ELR (cell line): ENCODE measurements at places on chromosomes 16 and 17.

- peak; percentile 17 for DNase-seq
Observed at GRCh38 chr16:58197314-58198012, 443 bp downstream of the CSNK2A2 start.

GRCh38 chr17:78962345-78962983, 17.3 kb downstream of the LGALS3BP start:
- DNase-seq = peak; percentile 88

DNA sequence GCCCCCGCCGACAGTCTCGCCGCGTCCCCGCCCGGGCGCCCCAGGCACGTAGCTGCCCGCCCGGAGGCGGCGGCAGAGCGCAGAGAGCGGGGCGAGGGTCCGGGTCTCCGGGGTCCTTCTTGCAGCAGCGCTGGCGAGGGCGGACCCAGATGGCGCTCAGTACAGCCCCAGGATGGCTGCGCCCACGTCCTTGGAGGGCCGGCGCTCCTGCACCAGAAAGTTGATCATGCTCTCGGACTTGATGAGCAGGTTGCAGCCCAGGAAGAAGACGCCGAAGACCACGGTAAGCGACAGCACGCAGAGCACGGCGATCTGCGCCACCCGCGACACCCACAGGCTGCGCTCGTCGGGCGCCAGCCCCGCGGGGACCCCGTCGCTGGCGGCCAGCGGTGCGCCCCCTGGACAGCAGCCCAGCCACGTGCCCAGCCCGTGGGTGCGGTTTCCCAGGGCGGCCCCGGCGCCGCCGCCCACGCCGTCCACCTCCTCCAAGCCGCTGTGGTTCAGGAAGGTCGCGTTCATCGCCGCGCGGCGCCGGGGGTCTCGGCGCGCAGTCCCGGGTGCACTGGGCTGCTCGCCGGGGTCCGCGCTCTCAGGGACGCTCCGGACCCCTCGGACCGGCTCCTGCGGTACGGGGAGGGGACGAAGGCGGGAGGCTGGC, 435 bp downstream of the RPRML start:
- peak; percentile 22 for DNase-seq

DNA sequence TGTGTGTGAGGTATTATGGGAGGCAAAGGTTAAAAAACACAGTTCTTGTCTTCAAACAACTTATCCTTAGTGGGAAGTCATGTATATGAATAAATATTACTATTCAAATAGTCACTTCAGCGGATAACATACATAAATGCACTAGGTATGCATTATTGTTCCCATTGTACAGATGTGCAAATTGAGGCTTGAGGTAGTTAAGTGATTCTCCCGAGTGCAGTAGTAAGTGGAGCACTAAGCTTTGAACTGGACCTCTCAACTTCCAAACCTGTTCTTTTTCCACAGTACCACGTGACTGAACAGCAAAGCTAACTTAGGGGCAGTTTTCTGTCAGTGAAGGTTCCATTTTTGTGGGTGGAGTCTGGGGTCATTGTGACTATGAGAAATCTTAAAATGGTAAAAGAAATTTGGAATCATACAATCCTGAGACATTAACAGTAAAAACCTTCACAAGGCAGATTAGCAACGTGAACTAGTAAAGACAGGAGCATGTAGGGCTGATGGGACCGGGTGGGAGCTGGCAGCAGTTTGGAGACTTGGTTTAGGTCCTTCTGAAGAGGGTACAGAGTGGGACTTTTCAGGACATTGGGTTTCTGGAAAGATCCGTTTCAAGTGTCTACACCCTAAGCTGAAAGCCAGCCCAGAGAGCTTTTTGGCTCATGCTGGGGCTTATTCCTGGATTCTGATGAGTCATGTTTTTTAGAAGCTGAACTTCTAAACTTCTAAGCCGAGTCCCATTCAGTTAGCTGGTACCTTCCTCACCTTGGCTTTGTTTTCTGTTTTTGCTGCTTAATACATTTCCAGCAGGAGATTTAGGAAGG, 204.9 kb downstream of the PRKCA start:
- peak; percentile 81 for DNase-seq

DNA sequence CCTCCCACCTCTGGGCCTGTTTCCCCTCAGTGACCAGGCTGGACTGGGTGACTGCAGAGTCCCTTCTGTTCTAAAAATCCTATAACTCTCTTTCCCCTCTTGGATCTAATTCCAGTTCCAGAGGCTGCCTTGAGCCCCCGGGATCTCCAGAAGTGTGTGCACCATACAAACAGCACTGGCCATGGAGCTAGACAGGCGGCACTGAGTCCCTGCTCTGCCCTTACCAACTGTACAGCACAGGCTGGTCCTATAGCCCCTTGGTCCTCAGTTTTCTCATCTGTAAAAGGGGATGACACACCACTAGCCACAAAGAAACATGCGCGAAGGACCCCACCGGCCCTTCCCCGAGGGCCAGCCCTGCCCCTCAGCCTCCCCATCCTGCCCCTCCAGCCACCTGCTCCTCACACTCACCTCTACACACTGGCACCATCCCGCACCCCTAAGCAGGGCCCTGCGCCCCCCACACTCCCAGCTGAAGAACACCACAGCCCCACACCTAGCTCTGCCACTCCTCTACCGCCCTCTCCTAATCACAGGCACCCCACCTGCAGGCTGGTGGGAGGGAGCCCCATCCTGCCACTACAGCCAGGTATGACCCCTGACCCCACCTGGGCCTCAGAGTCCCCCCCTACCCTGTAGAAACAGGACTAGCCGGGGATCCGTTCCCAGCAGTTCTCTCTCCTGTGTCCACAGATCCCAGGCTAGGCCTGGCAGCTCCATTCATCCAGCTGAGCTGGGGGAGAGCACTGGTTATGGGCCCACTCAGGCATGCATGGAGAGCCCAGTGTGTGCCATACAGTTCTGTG, 913 bp upstream of the KRT16 start:
- DNase-seq = no peak

DNA sequence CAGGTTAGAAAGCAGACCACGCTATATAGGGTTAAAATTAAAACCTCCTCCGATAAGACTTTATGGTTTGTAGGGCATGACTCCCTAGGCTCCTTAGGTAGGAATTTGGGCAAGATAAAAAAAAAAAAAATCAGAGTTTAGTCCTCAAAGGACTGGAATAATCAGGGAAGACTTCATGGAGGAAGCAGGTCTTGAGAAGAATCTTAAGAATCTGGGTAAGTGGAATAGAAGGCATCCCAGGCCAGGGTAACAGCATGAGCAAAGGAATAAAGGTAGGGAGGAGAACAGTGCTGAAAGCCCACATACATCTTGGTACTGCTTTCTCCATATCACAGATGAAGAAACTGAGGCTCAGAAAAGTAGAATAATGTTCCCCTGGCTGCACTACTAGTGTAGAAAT, 15.4 kb downstream of the SLC46A1 start:
- DNase-seq = no peak

DNA sequence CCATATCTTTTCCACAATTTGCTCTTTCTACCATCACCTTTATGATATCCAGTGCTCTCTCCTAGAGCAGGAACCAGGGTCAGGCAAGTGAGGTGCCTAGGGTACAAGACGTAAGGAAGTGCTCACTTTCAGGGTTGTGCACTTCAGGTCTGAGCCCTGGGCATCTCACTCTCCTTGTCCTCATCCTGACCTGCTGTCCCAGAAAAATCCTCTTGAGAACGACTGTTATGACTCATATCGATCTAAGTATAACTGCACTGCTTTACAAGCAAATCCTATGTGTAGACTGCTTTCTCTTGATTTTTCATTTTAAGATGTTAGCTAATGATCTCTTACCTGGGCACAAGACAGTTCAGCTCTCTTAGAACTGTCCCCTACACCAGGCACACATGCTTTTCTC, 100.1 kb downstream of the TMEM100 start:
- no peak for DNase-seq

- peak; percentile 83 for DNase-seq
Observed at GRCh38 chr16:57834936-57835335, 32.6 kb upstream of the KIFC3 start.

- peak; percentile 14 for DNase-seq
Observed at GRCh38 chr17:32443827-32444300, 446 bp upstream of the PSMD11 start.

- DNase-seq = no peak
Observed at GRCh38 chr17:15232517-15232915, 32.6 kb downstream of the PMP22 start.

DNA sequence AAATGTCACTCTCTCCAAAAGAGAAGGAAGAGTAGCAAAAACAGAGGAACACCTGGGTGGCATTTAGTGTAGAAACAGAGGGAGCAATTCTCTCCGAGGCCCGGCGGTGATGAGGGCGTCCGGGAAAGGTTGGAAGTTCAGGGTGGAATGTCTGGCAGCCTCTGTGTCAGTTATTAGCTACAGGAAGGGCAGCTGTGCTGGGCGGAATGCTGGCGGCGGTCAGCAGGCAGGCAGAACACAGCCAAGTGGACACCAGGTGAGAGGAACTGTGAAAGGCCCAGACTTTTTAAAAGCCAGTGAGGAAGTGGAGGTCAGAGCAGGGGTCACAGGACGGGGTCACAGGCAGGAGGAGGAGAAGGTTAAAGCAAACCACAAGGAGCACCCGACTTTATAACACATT, 238.1 kb downstream of the NTN1 start:
- no peak for DNase-seq

DNA sequence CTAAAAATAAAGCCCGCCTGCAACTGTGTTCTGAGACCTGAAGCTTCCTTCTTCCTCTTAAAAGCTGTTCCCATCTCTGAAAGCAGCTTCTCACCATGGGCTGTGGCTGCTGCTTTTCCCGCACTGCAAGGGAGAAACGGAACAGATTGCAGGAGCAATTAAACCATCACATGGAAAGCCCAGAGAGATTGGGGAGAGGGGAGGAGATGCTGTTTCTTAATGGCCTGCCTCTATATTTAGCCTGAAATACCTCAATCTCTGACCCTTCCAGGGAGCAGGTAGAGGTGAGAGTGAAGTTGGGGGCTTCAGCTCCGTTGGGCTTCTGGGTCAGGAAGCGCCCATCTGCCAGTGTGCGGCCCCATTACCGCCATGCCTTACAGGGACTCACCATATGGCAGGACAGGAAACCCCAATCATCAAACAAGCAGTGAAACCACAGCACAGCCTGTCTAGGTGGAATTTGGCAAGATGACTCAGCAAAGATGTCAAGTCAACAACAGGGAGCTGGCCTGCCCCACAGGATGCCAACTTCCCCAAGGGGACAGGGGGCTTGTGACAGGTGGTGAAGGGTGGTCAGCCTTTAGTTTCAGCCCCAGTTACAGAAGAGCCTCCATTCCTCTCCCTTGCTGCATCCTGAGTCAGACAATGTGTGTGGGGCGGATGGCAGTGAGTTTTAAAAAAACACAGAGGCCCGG, 286.6 kb upstream of the CCL2 start:
- DNase-seq = no peak

DNA sequence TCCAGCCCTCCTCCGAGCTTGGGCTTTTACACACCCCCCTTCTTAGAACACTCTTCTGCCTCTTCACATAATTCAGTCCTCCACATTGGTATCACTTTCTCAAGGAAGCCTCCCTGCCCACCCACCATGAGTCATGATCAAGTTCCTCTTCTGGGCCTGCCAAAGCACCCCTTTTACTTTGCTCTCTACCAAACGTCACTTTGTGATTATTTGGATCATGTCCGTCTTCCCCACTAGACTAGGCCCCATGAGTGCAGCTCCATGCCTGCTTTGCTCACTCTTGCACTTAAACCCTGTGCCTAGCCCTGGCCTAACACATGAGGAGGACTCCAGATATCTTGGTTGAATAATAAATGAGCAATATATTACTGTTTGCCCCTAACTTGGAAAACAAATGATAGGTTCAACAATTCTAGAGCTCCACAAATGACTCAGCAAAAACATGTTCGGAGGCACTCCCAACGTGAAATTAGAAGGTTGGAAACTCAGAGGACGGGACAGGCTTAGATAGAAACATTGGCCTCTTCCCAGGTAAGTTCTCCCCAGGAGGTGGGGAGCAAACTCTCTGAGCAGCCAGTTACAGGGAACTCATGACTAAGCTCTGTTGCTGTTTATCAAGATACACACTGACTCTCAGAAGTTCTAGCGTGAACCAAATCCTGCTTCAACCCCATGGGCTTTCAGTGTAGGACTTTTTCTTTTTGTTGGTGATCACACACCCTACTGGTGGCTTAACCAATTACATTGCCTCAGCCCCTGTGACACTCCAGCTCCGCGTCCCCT, 28.3 kb downstream of the G6PC1 start:
- peak; percentile 85 for DNase-seq

DNA sequence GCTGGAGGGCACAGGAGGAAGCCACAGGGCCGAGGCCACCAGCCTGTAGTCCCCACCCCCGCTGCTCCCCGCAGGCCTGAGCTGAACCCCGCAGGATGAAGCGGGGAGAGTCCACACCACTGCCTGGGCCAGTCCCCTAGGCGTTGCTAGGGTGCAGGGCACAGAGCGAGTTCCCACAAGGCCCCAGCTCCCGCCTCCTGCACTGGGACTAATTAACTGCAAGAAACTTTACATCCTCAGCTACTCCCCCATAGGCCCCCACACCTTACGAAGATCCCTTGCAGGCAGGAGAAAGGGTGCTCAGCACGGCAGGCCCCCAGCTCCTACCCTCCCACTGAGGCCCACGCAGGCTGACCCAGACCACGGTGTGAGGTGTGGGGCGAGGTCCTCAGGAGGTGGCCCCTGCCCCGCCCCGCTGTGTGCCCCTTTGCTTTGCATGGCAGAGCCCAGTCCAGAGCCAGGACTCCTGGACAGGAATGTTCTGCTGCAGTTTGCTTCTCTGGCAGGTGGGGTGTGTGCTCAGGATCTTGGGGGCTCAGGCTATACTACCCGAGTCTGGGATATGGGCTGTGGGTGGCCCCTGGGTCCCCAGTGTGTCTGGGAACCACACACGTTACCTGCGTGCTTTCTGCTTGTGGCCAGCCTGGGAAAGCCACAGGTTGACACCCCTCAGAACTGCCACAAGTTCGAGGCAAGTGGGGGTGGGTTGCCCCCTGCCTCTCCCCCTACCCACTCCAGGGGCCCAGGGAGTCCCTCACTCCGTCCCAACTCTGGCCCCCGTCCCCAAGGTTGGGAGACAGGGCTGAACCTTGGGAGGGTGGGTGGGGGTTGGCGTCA, 1.2 kb downstream of the GNG13 start:
- no peak for DNase-seq

GRCh38 chr17:7956228-7956965, 24.4 kb downstream of the CNTROB start:
- DNase-seq = no peak

DNA sequence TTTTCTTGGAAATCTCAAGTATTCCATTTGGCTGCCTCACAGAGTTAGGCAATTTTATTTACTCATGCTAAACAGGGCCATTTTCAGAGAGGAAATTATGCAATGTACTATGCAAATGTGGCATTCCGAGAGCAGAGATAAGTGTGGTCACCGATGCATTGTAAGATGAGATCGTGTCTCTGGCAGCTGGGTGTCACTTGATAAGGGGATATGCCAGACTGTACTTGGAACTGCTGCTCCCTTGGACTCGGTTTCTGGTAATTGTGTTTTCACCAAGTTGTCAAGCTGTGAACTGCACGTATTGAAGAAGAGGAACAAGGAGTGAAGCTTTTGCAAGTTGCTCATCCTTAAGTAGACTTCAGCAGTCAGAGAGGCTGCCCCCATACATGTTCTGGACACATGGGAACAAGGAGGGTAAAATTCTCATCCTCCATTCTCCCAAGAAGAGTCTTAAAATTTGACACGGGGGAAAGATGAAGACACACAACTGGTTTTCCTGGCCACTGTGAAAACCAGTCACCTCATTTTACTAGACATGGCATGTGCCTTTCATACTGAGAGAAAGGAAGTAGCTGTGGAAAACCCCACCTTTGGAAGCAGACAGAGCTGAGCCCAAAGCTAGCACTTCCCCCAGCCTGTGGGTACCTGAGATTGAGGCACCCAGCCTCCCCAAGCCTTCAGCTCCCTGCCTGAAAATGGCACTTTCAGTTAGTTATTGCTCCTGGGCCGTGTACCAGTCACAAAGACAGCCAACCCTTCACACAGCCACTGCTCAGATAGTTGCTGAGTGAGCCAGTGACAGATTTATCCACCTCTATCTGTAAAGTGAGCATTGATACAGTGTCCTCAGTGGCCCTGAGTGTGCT, 150.7 kb downstream of the SOCS1 start:
- peak; percentile 90 for DNase-seq
